ENCODE measurements at places on chromosomes 6 and 20.
A peak's percentile ranks its signal among the peaks of the same experiment; 100 is the strongest.

DNA sequence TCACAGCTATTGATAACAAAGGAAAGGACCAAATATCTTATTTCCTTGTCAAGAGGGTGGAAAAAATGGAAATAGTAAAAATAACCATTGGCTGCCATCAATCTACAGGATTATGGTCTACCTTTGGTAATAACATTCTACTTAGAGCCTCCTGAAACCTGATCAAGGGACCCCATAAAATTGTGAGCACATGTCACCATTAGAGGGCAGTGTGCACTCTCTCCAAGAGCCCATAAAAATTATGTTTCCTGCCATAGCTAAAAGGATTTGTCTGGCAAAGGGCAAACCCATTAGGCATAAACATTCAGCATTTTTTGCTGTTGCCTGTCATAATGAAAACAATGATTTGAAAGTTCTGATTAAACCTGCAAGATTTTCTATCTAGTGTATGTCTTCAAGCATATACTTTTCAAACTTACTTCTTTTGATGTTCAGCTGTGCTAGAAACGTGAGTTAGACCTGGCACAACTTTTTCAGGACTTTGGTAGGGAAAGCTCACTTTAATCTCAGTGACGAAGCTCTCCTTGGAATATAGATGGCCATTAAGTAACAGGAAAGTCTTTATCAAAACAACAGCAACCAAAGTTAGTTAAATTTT, 120.7 kb upstream of the ZFP64 start:
- DNase-seq: peak; percentile 66

DNA sequence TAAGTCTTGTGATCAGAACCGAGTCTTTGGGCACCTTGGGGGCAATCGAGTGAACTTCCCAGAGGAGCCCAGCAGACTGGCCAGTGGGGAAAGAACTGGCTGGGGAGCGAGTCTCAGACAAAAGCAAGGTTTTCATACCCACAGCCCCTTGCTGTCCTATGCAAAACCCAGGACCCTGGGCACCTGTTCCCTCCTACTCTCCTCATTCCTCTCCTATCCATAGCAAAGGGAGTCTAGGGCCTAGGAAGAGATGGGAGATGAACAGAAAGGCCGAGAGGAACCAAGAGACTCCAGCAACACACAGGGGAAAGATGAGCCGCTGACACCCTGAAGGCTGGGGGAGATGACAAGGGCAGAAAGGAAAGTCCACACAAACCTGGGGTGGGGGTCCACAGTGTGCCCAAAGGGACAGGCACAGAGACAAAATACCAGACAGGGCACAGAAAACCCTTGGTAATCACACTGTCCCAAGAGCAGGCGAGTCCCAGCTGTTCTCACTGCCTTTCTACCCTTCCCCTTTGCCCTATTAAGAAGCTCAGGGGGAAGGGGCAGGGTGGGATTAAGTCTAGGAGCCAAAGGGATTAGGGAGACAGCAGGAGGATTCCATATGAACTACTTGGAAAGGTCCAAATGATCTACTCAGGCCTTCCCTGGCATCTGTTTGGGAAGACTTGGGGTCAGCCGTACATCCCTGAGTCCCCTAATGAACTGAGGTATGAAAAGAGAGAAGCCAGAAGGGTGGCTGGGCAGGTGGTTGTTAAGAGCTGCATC, 6.5 kb downstream of the PPP1R18 start:
- no peak for DNase-seq

DNA sequence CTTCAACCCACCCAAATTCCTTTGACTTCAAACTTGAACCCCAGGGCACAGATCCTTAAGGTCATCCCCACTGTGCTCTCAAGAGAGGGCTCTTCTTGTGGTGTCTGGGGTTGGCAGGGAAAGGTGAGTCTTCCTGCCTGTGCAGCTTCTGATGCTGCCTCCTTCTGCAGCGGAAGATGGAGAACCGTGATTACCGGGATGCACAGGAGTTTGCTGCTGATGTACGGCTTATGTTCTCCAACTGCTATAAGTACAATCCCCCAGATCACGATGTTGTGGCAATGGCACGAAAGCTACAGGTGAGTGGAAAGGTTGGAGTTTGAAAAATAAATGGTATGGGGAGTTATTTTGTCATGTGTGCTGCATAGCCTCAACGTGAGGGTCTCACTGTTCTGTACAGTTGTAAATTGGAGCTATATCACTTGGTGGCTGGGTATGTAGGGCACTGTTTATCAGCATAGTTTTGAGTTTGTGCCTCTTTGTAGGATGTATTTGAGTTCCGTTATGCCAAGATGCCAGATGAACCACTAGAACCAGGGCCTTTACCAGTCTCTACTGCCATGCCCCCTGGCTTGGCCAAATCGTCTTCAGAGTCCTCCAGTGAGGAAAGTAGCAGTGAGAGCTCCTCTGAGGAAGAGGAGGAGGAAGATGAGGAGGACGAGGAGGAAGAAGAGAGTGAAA, 9.0 kb downstream of the BRD2 start:
- no peak for DNase-seq

GRCh38 chr6:133241901-133242636, 912 bp downstream of the EYA4 start:
- DNase-seq: no peak

DNA sequence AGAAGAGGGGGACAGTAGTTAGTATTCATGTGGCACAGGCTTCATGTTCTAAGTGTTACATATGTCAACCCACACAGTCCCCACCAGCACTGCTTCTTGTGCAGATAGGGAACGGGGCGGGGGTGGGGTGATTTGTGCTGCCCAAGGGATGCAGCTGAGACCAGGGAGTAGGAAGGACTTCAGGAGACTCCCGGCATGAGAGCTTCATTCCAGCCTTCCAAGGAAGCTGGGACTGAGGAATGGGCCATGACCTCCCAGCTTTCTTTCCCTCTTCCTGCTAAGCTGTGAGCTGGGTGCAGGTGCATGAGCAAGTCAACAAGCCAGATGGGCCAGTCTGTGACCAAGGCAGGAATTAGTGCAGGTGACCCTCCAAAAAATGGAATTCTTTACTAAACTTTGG, 9.2 kb downstream of the BEND3 start:
- DNase-seq: no peak

GRCh38 chr6:68059899-68060298, 575.2 kb upstream of the ADGRB3 start:
- no peak for DNase-seq

DNA sequence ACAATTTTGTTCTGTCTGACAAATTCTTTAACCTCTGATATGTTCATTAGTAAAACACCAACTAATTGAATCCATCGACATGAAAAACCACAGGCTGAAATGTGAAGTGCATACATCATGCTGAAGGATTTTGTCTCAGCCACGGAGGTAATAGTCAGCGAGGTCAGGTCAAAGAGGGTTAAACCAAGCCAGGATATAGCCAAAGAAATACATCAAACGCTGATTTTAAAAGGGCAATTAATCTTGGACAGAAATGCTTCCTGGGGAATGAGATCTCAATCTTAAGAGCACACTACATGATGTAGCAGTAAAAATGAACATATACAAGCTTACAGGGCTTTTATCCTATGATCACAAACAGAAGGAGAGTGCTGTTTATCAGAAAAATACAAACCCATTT, 106.7 kb downstream of the PRDM1 start:
- DNase-seq: no peak

DNA sequence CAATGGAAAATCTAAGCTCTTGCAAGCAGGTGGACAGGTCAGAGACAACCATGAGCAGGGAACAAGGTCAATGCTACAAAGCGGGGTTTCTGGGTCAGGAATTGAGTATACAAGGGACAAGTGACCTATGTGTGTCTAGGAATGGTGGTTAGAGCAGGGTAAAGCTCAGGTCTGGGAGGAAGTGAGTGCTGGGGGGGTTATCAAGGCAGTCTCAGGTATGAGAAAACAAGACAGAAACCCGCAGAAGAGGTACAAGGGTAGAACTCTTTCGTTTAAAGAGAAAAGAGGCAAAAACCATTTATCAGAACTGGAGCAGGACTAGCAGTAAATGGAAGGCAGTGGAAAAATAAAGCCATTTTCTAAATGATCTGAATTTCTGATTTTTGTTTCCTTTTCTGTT, 298.4 kb downstream of the ALDH8A1 start:
- no peak for DNase-seq

- no peak for DNase-seq
Observed at GRCh38 chr6:39979461-39980328, 45.4 kb upstream of the MOCS1 start.

- DNase-seq: no peak
Observed at GRCh38 chr6:118748311-118749062, 97.1 kb upstream of the CEP85L start.

- DNase-seq: no peak
Observed at GRCh38 chr6:6984585-6985366, 123.0 kb upstream of the RREB1 start.

DNA sequence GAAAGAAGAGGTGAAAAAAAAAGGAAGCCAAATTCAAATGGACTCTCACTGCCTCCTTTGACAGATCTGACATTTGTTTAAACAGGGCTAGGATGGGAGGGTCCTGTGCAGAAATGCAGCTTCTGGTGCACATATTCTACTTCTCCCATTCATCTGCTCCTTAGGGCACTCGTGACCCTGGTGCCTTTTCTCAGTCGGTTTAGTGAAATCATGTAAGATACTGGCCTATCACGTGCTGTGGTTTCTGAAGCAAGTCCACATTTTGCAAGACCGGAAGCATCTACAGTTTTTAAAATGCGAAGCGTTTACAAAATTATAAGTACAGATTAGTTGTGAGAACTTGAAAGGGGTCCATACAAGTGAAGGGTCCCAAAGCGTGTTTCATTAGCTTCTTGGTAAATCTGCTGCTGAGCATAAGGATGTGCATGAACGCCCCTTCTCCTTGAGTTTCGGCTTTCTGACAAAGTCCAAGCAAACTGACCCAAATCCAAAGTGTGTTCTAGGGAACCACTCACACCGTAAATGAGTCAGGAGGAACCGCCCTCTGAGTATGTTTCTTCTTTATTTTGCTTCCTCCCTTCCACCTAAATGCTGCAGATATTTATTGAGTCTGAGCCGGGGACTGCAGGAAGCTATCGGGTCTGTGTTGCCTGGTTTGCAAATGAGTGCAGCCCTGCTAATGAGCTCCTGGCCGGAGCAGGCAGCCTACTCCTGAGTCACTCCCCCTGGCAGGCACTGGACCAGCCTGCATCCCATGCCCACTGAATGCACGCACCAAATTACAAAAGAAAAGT, 323.8 kb upstream of the JARID2 start:
- no peak for DNase-seq

GRCh38 chr6:56370127-56370540, 122.8 kb upstream of the COL21A1 start:
- no peak for DNase-seq

GRCh38 chr20:16844406-16844805, 96.2 kb downstream of the OTOR start:
- no peak for DNase-seq

Data from activated CD4-positive, alpha-beta T cell treated with anti-CD3 and anti-CD28 coated beads, Interleukin-10, Interleukin-2, amounts not matched to agents 100 ng/mL and 50 ng/mL, durations not matched to agents 16 hours and 8 hours (primary cell).